ENCODE measurements at places on chromosomes 11 and 22. TPM values are rescaled to one million over a fixed set of nuclear protein-coding genes. Genes with fewer than 3 reads are reported as not detected.

- H3K4me3 ChIP-seq = no peak overlapping the region
- no peak overlapping the region for H3K27ac ChIP-seq
- H3K36me3 ChIP-seq = no peaks in the 10 kb centered on the region
- no peaks in the 10 kb centered on the region for H3K4me1 ChIP-seq
Measured at GRCh38 chr22:23571486-23571885, 8.6 kb downstream of the IGLL1 start.

GRCh38 chr22:26236991-26237390 lies 67.7 kb downstream of the SEZ6L start:
- peaks cover 40% of the 10 kb centered on the region for H3K27me3 ChIP-seq
- no peak for DNase-seq
- H3K4me3 ChIP-seq = no peak overlapping the region
- H3K27ac ChIP-seq = no peak overlapping the region
- H3K36me3 ChIP-seq = no peaks in the 10 kb centered on the region

DNA sequence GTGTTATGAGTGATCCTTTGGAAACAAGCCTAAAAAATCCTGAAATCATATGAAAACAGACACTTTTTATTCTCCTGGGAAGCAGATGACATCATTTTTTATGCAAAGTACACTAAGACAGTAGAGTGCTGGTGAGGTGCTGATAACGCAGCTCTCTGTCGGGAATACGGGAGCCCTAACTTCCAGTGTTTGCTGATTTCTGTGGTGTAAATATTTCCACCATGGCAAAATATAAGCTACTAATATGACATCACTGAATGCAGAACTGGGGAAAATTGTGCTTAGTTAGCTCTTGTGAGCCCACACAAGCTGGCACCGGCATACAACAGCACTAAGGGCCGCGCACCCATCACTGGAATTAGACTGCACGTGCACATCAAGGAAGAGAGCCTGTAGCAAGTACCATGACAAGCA lies 82.6 kb downstream of the FAM76B start:
- DNase-seq = no peak
- H3K36me3 ChIP-seq = no peaks in the 10 kb centered on the region
- peaks cover 32% of the 10 kb centered on the region for H3K4me1 ChIP-seq
- H3K4me3 ChIP-seq = no peak overlapping the region

The OR51E1 gene
- not detected for total RNA-seq

DNA sequence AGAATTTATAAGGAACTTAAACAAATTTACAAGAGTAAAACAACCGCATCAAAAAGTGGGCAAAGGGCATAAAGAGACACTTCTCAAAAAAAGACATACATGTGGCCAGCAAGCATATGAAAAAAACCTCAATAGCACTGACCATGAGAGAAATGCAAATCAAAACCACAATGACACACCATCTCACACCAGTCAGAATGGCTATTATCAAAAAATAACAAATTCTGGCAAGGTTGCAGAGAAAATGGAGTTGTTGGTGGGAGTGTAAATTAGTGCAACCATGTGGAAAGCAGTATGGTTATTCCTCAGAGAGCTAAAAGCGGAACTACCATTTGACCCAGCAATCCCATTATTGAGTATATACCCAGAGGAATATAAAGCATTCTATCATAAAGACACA lies 866.8 kb upstream of the TENM4 start:
- H3K27ac ChIP-seq = no peak overlapping the region
- no peaks in the 10 kb centered on the region for H3K27me3 ChIP-seq
- H3K4me1 ChIP-seq = no peaks in the 10 kb centered on the region
- no peak for DNase-seq
- no peaks in the 10 kb centered on the region for H3K36me3 ChIP-seq

The NCF4 gene
- 37.0 TPM for total RNA-seq

The PMM1 gene
- total RNA-seq = 44.4 TPM

DNA sequence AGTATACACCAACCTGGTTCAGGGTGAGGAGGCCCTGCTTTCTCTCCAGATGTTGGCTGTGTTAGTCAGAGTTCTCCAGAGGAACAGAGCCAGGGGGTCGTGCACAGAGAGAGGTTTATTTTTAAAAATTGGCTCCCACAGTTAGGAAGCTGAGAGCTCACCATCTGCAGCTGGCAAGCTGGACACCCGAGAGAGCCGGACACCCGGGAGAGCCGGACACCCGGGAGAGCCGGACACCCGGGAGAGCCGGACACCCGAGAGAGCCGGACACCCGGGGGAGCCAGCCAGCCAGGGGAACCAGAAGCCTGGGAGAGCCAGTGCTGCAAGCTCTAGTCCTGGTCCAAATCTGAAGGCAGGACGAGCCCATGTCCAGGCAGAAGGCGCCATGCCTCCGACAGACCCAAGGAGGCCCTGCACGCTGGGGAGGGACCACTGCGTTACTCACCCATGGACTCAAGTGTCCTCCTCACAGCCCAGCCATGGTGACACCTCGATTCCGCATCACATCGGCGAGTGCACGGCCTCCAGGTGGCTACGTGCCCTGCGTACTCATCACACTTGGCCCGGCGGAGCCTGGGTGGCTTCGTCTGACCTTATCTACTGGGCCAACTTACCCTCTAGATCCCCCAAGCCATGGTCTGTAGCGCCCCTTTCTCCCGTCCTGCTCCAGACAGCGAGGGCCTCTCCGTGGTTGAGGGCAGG lies 99.0 kb downstream of the BRD1 start:
- peak; percentile 63 for DNase-seq
- H3K27ac ChIP-seq = no peak overlapping the region
- no peaks in the 10 kb centered on the region for H3K36me3 ChIP-seq
- H3K4me1 ChIP-seq = no peaks in the 10 kb centered on the region

DNA sequence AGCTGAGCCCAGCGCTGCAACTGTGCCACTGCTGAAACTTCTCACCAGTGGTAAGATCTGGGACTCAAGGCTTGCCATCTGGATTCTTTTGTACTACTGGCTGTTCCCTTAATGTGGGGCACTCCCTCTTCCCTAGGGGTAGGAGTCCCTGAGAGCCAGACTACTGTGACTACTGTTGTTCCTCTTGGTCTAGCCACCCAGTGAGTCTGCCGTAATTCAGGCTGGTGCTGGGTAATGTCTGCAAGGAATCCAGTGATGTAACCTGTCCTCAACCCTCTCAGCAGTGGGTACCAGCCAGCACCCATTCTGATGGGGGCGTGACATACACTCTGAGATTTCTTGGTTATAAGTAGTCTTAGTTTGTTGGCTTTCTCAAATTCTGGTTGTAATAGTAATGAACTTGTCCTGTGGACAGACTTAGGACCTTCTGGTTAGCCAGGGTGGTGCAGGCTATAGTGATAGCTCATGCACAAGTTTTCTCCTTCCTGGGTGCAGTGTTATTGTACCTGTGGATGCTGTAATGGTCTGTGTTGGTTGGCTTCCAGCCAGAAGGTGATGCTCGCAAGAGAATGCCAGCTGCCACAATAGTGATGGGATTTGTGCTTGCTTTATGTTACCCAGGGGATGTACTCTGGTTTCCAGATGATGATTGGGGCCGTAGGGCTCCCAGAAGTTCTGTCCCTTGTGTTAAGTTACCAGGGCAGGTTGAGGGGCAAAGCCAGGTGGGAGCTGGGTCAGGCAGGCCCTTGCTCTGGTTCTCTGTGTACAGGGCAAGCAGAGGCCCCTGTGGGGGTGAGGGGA lies 65.5 kb downstream of the ARHGAP42 start:
- H3K4me3 ChIP-seq = no peak overlapping the region
- no peaks in the 10 kb centered on the region for H3K27me3 ChIP-seq
- no peaks in the 10 kb centered on the region for H3K36me3 ChIP-seq
- no peak for DNase-seq

GRCh38 chr11:8183111-8183510 lies 14.3 kb upstream of the RIC3 start:
- no peak for DNase-seq
- no peaks in the 10 kb centered on the region for H3K36me3 ChIP-seq
- H3K27me3 ChIP-seq = no peaks in the 10 kb centered on the region
- no peak overlapping the region for H3K4me3 ChIP-seq

The KCTD14 gene
- 13.6 TPM for total RNA-seq

DNA sequence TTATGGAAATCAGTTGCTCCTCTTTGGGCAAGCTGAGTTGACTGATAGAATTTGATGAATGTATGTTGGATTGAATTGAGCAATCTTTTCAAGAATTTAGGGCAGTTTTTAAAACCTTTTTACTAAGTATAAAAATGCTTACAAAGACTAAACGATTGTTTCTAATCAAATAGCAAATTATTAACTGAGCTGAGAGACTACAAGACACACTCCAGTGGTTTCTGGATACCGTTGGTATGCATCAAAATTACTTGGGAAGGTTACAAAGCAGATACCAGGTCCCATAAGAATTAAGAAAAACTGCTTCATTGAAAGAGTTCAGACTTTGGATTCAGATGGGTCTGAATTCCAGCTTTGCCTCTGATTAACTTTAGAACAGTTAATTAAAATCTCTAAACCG lies 721.4 kb downstream of the FAM181B start:
- H3K36me3 ChIP-seq = no peaks in the 10 kb centered on the region
- no peak overlapping the region for H3K27ac ChIP-seq
- no peak for DNase-seq
- no peaks in the 10 kb centered on the region for H3K27me3 ChIP-seq
- peaks cover 1% of the 10 kb centered on the region for H3K4me1 ChIP-seq

DNA sequence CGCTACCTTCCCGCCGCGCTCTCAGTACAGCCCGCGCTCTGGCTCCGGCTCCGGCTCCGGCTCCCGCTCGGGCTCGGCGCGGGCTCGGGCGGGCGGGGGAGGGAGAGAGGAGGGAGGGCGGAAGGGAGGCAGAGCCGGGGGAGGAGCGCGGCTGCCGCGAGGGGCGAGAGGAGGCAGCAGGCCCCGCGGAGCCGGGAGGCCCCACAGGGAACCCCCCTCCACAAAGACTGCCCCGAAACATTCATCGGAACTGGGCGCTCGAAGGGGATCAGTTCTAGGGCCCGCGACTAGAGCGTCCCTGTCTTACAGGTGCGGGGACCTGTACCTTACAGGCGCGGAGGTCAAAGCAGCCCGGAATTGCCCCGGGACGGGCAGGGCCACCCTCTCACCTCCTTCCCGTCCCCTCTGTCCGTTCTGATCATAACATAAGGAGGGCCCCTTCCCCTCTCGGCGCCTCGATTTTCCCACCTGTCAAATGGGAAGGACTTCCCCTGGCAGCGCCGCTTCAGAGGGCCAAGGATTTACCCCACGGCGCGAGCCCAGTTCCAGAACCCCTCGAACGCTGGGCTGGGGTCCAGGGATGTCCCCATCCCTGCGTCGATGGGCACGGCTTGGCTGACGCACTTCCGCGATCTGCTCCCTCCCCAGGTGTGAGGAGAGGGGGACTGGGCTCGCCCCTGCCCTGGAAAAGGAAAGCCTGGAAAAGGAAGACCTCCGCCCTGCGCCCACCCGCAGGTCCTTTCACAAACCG lies at the start of gene SHISA8:
TSS of gene SHISA8 (minus strand) at position 40 of the 751 bp plus-strand sequence. CDS start 407 bp downstream, outside the sequence.
- no peak within 1 kb of the TSS for H3K27ac ChIP-seq
- peak; percentile 78 for DNase-seq
- H3K27me3 ChIP-seq = peaks cover 74% of the 10 kb centered on the region

DNA sequence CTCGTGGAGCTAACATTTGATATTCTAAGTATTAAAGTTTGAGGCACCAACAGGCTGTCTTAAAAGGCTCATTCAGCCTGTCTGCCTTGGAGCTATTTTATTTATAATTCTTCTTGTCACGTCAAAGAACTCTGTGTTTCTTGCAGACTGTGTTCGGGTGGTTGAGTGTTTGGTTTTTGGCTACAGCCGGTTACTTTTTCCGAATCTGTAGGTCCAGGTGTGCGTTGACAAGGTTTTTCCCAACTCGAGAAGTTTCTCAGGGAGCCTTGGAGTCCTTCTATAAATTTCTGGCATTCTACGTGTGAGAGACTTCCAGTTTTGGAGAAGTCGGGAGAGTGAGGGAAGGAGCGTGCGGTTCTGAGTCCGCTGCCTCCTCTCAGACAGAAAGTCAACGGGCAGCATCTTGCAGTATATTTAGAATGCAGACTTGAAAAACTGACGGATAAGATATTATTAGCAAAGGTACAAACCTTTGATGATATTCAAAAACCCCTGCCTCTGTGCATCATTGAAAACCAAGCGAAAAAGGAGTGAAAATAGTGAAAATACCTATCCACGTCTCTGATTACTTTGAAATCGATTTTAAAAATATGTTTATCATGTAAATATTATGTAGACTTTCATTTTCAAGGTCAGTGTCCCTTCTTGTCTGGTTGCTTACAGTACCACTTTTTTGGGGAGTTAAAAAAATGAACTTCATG lies 85.2 kb upstream of the PPARA start:
- H3K4me1 ChIP-seq = peaks cover 44% of the 10 kb centered on the region
- H3K4me3 ChIP-seq = peak overlapping the region; percentile 34
- peak; percentile 46 for DNase-seq
- no peaks in the 10 kb centered on the region for H3K36me3 ChIP-seq

- peaks cover 33% of the 10 kb centered on the region for H3K36me3 ChIP-seq
- H3K27ac ChIP-seq = peak overlapping the region; percentile 72
- H3K4me1 ChIP-seq = peaks cover 33% of the 10 kb centered on the region
- DNase-seq = peak; percentile 76
Measured at GRCh38 chr22:41285441-41285819, 557 bp downstream of the RANGAP1 start.

The OR52D1 gene
- total RNA-seq = not detected

The NOX4 gene
- total RNA-seq = 2.7 TPM

GRCh38 chr11:60786811-60787567 lies 1.9 kb downstream of the MS4A10 start:
- no peaks in the 10 kb centered on the region for H3K36me3 ChIP-seq
- no peak overlapping the region for H3K27ac ChIP-seq
- H3K27me3 ChIP-seq = no peaks in the 10 kb centered on the region
- H3K4me1 ChIP-seq = no peaks in the 10 kb centered on the region
- DNase-seq = no peak

The BRSK2 gene
- 0.26 TPM for total RNA-seq

The SLCO2B1 gene
- total RNA-seq = 204 TPM

The OR8D4 gene
- not detected for total RNA-seq

Measured in upper lobe of right lung (tissue), 1 donor.